ENCODE measurements at places on chromosomes 16 and 17. TPM values are rescaled to one million over a fixed set of nuclear protein-coding genes. Genes with fewer than 3 reads are reported as not detected.
A peak's percentile ranks its signal among the peaks of the same experiment; 100 is the strongest.

KRTAP4-5 gene
- total RNA-seq = not detected

BEAN1 gene
- not detected for total RNA-seq

KRTAP3-2 gene
- total RNA-seq = not detected

GAST gene
- not detected for total RNA-seq

ZP2 gene
- total RNA-seq = not detected

NLE1 gene
- 19.2 TPM for total RNA-seq

MGAT5B gene
- total RNA-seq = 14.4 TPM

DNA sequence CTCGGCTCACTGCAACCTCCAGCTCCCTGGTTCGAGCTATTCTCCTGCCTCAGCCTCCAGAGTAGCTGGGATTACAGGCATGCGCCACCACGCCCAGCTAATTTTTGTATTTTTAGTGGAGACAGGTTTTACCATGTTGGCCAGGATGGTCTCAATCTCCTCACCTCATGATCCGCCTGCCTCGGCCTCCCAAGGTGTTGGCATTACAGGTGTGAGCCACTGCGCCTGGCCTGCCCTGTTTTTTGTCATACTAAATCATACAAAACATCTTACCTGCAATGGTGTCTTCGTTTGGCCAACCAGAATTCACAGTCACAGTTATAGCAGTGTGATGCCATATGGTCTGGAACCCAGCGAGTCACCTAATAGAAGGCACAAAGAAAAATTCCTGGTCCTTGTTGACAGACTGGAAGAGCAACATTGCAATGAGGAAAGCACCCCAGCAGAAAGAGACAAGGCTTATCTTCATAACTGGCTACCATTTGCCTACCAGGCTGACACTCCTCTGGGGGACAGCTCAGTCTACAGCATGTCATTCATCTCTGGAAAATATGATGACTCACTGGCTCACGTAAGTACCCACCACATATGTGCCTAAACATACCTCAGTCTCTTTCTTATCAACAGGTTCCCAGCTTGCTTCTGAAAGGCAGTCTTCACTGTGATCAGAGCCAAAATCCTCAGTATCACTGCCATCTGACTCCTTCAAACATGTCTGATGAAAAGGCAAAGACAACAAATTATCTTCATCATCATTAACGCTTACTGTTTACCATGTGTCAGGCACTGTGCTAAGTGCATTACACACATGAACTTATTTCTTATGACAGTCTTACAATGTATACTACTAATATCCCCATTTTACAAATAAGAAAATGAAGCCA is 4.3 kb upstream of the HSF5 start:
- no peak overlapping the region for H3K4me3 ChIP-seq
- peaks cover 78% of the 10 kb centered on the region for H3K36me3 ChIP-seq
- H3K27me3 ChIP-seq = no peaks in the 10 kb centered on the region
- no peaks in the 10 kb centered on the region for H3K4me1 ChIP-seq
- DNase-seq = no peak
- H3K27ac ChIP-seq = no peak overlapping the region

DNA sequence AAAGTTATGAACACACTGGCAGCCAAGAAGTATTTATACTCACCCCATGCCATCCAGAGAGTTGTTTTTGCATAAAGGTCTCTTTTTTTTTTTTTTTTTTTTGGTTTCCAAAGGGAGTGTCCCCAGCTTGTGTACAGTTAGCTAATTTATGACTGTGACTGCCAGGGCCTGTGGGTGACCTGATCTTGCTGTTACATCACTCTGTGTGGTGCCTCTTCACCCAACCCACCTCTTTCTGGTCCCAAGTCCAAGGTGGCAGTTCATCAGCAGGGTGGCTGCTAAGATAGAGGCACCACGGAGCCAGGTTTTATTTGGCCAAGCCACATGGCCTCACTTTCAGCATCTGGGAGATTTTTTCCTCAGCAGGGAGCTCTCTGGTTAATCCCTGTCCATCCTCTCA is at the start of gene NOS2:
Gene NOS2, minus strand, starts transcription at position 8 of the 400 bp plus-strand sequence. CDS start 1,720 bp downstream, outside the sequence.
- no peak within 1 kb of the TSS for H3K4me3 ChIP-seq
- peaks cover 4% of the 10 kb centered on the region for H3K27me3 ChIP-seq

GRCh38 chr16:55062442-55062841 is 131.8 kb downstream of the IRX5 start:
- H3K4me1 ChIP-seq = no peaks in the 10 kb centered on the region
- no peaks in the 10 kb centered on the region for H3K36me3 ChIP-seq
- H3K4me3 ChIP-seq = no peak overlapping the region
- H3K27ac ChIP-seq = no peak overlapping the region

DNA sequence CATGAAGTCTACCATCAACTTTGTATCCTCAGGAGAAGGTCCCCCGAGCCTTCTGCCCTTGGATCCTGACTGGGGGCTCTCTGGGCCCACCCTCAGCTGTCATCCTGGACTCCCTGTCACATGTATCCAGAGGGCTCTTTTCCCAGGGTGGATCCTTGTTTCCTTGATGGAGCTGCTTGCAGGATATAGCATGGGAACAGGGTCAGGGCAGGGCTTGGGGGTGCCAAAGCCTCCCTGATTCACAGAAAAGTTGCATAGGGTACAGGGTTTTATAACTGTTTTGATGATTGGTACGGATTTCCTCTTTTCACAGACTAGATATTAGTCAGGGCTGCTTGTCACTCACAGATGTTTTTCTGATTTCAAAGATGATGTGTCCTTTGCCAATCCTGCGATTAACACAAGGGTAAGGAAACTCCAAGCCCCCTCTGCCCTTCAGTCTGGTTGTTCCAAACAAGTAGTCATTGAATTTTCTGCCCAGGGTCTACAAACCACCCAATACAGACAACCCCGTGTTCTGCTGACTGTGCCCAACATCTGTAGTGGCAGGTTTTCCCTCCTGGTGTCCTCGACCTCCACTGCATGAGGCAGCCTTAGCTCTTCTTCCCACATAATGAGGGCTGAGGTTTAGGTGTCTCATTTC is 20.6 kb upstream of the SLC35G3 start:
- H3K36me3 ChIP-seq = no peaks in the 10 kb centered on the region
- no peaks in the 10 kb centered on the region for H3K27me3 ChIP-seq
- DNase-seq = no peak
- H3K4me1 ChIP-seq = no peaks in the 10 kb centered on the region
- no peak overlapping the region for H3K27ac ChIP-seq
- no peak overlapping the region for H3K4me3 ChIP-seq

- DNase-seq = no peak
- no peaks in the 10 kb centered on the region for H3K27me3 ChIP-seq
- H3K27ac ChIP-seq = no peak overlapping the region
- no peaks in the 10 kb centered on the region for H3K4me1 ChIP-seq
These were observed 9.2 kb upstream of the ABR start for GRCh38 chr17:1188812-1189504.

GRCh38 chr16:57113664-57114063 is 21.3 kb downstream of the CPNE2 start:
- H3K4me3 ChIP-seq = no peak overlapping the region
- H3K27me3 ChIP-seq = no peaks in the 10 kb centered on the region
- DNase-seq = no peak
- peaks cover 14% of the 10 kb centered on the region for H3K36me3 ChIP-seq
- 0 out of 2 replicates have a peak, but pooled peaks cover 4% of the 10 kb centered on the region for H3K4me1 ChIP-seq

DNA sequence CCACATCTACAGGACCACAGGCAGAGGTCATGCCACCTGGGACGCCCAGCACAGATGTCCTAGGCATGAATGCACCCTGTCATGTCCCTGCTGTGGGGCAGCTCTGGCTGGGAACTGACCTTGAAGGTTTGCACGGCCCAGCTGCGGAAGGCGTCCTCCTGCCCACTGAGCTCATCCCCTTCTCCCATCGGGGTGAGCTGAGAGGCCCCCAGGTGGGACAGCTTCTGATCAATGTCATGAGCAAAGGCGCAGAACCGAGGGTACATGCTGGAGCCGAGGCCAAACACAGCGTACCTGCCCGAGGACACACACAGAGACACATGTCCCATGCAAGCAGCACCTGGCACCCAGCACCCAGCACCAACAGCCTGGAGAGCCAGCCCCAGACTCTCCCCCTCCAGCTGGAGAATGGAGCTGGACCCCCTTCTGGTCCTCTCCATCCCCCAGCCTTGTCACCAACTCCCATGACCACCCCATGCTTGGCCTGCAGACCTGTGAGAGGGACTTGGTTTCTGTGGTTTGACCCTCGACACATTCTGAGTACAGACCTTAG is 31.4 kb downstream of the NOS2 start:
- no peaks in the 10 kb centered on the region for H3K36me3 ChIP-seq
- DNase-seq = no peak
- no peak overlapping the region for H3K4me3 ChIP-seq
- no peaks in the 10 kb centered on the region for H3K4me1 ChIP-seq

GRCh38 chr17:4972752-4973151 is 5.1 kb upstream of the SPAG7 start:
- peaks cover 83% of the 10 kb centered on the region for H3K36me3 ChIP-seq
- H3K27ac ChIP-seq = no peak overlapping the region
- peaks cover 27% of the 10 kb centered on the region for H3K4me1 ChIP-seq
- no peak overlapping the region for H3K4me3 ChIP-seq
- no peaks in the 10 kb centered on the region for H3K27me3 ChIP-seq

GRCh38 chr17:13996748-13997147 is 72.6 kb upstream of the COX10 start:
- no peak overlapping the region for H3K27ac ChIP-seq
- no peak for DNase-seq
- H3K36me3 ChIP-seq = no peaks in the 10 kb centered on the region
- no peaks in the 10 kb centered on the region for H3K27me3 ChIP-seq
- no peak overlapping the region for H3K4me3 ChIP-seq

DNA sequence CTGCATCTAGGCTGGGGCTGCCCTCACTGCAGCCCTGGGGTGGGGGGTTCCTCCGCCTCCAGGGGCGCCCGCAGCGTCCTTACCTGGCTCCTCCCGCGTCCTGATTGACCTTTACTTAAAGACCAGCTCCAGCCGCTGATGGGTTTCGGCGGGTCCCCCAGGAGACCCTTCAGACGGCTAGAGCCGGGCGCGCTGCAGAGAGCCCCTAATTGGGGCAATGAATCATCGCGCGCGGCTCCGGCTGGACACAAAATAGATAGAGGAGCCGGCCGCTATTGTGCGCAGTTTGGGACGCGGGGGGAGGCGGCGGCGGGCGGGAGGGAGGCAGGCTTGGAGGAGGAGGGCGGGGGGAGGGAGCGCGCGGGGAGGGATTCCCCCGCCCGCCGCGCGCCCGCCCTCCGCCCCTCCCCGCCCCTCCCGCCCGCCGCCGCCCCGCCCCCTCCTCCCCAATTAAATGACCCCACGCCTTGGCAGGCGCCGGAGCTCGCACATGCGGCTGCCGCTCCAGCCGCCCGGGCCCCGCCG is 56.5 kb upstream of the CIBAR2 start:
- H3K4me3 ChIP-seq = peak overlapping the region; percentile 27
- H3K27ac ChIP-seq = no peak overlapping the region
- H3K4me1 ChIP-seq = peaks cover 71% of the 10 kb centered on the region
- H3K36me3 ChIP-seq = peaks cover 23% of the 10 kb centered on the region

GRCh38 chr17:70622368-70623260 is 453.3 kb downstream of the KCNJ2 start:
- H3K27me3 ChIP-seq = 0 out of 2 replicates have a peak, but pooled peaks cover 2% of the 10 kb centered on the region
- no peaks in the 10 kb centered on the region for H3K4me1 ChIP-seq
- peak; percentile 26 for DNase-seq
- H3K27ac ChIP-seq = no peak overlapping the region
- H3K36me3 ChIP-seq = no peaks in the 10 kb centered on the region

- no peaks in the 10 kb centered on the region for H3K36me3 ChIP-seq
- no peak overlapping the region for H3K4me3 ChIP-seq
- H3K4me1 ChIP-seq = no peaks in the 10 kb centered on the region
- H3K27ac ChIP-seq = no peak overlapping the region
- DNase-seq = no peak
These were observed 225.7 kb downstream of the CDH13 start for GRCh38 chr16:82852388-82853008.

DNA sequence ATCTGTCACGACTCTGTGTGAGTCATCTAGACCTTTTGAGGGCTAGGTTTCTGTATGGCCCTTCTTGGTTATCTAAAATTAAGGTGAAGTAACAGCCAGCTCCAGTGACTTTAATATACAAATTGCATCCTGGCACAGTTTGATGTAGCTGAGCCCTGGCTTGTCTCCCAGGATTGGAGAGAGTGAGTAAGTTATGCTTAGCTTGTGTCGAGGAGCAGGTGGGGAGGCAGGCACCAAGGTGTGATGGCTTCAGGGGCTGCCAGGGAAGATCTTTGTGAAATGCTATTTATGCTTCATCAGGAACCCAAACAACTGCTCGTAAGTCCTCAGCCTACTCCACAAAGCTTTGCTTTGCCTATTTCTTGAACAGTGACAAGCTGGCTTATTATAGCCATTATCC is 261.2 kb downstream of the HS3ST4 start:
- no peak for DNase-seq
- no peak overlapping the region for H3K4me3 ChIP-seq
- no peaks in the 10 kb centered on the region for H3K4me1 ChIP-seq
- H3K27me3 ChIP-seq = no peaks in the 10 kb centered on the region
- H3K36me3 ChIP-seq = no peaks in the 10 kb centered on the region
- no peak overlapping the region for H3K27ac ChIP-seq

DNA sequence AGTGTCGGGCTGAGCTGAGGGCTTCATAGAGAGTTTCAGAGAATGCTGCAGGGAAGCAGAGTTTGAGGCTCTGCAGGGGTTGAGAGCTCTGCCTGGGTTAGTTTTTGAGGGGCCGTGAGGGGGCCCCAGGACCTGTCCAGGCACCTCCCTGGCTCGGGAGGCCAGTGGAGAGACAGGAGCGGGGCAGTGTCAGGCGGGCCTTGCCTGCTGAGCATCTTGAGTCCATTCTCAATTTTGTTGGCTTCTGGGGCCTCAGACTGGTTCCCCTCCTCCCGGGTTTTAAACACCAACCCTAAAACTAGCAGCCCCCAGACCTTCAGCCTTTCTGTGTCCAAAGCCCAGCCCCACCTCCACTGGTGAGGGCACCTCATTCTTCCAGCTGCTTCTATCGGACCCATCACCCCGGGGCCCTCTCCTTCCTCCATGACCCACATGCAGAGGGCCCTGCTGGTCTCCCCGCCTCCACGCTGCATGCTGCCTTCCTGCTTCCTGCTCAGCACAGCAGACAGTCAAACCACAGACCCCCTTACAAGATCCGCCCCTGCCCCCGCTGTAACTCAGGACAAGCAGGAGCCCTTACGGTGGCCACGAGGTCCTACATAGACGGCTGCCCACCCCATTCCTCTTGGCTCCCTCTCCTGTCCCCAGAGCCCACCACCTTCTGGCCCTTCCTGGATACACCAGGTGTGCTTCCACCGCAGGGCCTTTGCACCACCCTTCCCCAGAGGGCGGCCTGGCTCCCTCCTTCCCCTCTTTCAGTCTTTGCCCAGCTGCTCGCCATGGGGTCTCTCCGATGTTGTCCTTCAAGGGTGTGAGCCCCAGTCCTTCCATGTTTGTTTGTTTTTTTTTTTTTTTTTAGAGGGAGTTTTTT is 3.8 kb downstream of the RNF213 start:
- H3K27me3 ChIP-seq = no peaks in the 10 kb centered on the region
- no peak overlapping the region for H3K27ac ChIP-seq
- peak; percentile 53 for DNase-seq
- H3K4me3 ChIP-seq = no peak overlapping the region
- H3K4me1 ChIP-seq = peaks cover 42% of the 10 kb centered on the region

- H3K36me3 ChIP-seq = no peaks in the 10 kb centered on the region
- no peak overlapping the region for H3K27ac ChIP-seq
- no peak for DNase-seq
These were observed 162.6 kb upstream of the XYLT1 start for GRCh38 chr16:17633181-17633951.

Measured in SJSA1 (cell line).